Activated T-cell treated with anti-CD3 and anti-CD28 coated beads, Interleukin-2, amount 50 U/mL, for 72 hours (primary cell): ENCODE measurements at places on chromosomes 4 and X.

GRCh38 chr4:111693758-111694157 lies 451.5 kb upstream of the FAM241A start:
- no peak for DNase-seq

GRCh38 chr4:107497054-107497453 lies 223.0 kb downstream of the PAPSS1 start:
- no peak for DNase-seq

DNA sequence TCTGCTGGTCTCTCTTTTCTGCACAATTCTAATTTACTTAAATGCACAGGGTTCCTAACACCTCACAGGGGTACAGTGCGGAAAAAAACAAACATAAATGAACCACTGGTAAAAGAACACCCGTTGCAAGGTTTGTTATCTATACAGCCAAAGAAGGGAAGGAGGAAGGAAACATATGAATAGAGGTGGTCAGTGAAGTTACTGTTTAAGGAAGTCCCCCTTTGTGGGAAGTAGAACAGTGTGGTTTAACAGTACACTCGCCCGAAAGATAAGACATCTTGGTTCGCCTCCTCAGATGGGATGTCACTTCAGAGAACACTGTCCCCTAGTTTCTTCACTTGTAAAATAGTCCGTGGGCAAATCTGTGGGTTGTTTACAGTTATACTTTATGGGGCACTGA lies 57.5 kb downstream of the TEC start:
- DNase-seq, result no peak

DNA sequence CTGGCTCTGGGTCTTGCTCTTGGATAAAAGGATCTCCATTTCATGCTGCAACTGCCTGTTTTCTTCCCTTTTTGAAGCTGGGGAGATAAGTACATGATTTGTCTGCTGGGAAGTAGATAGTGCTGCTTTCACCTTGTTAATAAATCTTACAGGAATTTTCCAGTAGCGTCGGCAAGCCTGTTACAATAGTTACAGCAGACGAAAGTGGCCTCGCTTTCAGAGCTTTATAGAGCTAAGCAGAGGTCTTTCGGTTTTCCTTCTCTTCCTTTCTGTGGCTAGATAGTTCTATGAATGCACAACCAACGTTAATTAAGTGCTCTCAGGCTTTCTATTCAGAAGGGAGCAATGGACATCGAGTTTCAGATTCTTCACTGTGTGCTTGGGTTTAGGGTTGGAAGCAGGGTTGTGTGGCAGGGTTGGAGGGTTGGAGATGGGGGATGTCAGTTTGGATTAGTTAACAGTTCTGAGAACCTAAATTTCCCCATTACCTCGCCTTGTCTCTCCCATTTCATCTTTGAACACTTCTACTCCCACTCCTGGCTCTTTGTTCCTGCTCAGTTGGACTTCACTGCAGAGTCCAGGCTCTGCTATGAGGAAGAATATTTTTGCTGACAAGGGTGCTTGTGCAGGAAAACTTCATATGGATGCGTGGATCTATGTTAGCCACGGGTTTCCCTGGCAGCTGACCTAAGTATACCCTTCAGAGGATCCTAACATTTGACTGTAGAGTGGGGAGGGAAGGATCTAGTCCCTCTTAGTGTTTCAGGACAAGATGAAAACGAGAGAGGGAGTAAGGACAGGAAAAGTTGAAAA lies 237.9 kb downstream of the ARHGAP10 start:
- no peak for DNase-seq

- peak; percentile 15 for DNase-seq
Observed at GRCh38 chr4:1793940-1794808, 1.1 kb downstream of the FGFR3 start.

DNA sequence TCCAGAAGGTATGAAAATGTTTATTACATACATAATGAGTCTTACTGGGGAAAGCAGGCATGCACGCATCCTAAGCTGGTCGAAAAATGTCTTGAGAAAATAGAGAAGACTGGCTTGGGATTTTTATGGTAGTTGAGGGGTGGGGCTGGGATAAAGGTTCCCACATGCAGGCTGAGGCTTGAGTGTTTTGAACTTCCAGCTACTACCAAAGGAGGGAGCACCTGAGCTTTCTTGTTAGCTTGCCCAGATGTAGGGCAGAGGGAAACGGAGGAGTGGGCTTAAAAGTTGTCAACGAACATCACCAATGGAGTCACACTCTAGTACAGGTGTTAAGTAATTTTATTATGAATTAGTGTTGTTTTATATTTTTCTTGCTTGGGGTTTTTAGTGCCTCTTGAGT lies 39.6 kb upstream of the SRPX start:
- DNase-seq, result peak; percentile 2

- no peak for DNase-seq
Observed at GRCh38 chrX:79728421-79728820, 286.1 kb upstream of the TBX22 start.
